ENCODE measurements at places on chromosomes 4 and X. TPM values are rescaled to one million over a fixed set of nuclear protein-coding genes. Genes with fewer than 3 reads are reported as not detected.

GRCh38 chrX:54452920-54453319 is 12.7 kb downstream of the TSR2 start:
- peak; percentile 26 for DNase-seq

DNA sequence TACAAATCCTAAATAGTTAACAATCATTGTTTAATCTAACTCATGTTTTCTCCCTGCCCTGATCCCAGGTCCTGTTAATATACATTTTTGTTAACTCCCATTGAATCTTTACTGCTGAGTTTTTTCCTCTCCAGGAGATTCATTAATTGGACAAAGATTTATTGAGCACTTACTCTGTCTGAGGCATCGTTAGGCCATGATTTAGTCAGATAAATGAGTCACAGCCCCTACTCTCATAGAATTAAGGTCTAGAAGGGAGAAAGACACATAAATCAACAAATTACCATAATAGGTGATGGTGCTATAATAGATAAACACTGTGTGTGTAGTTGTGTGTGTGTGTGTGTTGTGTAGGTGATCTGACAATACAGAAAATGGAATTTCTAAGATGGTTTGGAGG is 112.5 kb downstream of the MAPK10 start:
- DNase-seq: no peak

GRCh38 chr4:185523862-185524261 is 11.4 kb downstream of the PDLIM3 start:
- DNase-seq: no peak

Gene CT45A10
- total RNA-seq: not detected

Gene TEX13D
- not detected for total RNA-seq

GRCh38 chr4:102684610-102685052 is 76.1 kb downstream of the MANBA start:
- no peak for DNase-seq

GRCh38 chr4:144903953-144904711 is 193.9 kb downstream of the ANAPC10 start:
- DNase-seq: peak; percentile 5
